ENCODE measurements at places on chromosomes 3 and 15.

GRCh38 chr3:105013657-105014056, 353.1 kb upstream of the ALCAM start:
- no peak for DNase-seq

DNA sequence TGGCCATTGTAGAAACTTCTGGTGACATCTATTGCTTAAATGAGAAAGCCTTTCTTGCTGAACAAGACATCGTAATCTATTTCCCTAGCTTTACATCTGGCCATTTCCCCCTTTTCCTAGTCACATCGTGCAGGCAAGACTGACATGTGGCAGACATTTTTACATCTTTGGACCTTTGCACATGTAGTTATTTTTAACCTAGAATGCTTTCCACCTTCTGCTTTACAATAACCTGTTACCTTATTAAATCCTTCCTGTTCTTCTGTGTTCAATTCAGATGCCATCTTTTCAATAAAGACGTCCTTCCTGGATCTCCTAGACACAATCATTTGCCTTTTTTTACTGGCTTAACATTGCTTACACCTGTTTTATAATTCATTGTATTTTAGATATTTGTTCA, 343.3 kb downstream of the DIPK2A start:
- DNase-seq: no peak

DNA sequence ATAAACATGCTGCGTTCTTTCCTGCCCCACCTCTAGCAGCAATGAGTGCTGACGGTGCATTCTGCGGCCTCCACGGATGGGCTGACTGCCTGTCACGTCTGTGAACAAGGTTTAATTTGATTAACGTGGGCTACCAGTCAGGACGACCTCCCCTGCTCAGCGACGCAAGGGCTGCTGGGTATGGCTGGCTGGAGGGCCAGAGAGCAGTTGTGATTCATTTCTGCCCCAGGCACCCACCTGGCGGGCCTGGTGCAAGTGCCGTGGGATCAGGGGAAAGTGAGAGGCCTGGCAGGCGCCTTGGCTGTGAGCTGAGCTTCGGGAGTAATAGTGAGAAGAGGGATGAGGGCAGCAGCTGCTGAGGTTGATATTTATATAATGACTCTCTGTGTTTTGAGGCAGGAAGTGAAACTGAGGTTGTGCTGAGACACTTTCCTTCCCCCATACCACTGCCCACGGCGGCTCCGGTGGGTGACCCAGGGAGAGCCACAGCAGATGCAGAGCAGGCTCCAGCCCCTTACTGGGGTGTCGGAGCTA, 190.4 kb upstream of the BCL6 start:
- DNase-seq: no peak

GRCh38 chr3:78506581-78507195, 1261.1 kb downstream of the ROBO1 start:
- no peak for DNase-seq

GRCh38 chr3:118863731-118864322, 170.8 kb downstream of the IGSF11 start:
- no peak for DNase-seq

DNA sequence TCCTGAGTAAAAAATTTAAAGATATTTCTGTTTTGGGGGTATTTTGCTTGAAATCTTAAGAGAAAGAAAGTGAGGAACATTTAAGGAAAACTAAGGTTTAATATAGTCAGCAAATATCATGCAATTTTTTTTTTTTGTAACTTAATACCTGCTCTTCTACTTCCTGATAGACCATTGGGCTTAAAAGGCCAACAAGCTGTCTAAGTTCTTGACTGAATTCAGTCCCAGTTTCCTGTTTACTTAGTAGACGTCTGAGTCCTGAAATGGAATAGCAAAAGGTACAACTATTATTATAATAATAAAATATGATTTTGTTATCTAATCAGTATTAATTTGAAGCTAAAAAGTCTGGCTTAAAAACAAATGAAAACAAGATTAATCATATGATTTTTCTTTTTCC, 37.9 kb downstream of the IQCB1 start:
- no peak for DNase-seq

DNA sequence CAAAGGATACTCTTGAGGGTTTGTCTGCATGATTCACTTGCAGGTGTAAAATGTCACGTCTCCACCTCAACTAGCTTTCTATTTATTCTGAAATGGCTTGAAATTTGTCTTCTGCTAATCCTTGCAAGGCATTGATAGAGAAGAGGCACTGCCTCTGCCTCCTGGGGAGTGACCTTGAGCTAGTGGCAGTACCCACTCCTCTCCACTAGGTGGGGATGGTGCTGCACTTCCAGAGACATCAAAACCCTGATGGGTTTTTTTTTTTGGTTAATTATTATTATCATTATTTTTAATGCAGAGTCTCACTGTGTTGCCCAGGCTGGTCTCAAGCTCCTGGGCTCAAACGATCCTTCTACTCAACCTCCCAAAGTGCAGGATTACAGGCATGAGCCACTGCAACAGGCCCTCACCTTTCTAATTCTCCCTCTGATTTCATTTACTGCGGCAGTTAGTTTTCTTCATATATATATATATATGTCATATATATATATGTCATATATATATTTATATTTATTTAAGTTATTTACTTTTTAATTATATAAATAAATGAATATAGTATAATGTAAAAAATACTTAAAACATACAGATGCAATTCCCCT, 117.6 kb upstream of the EIF1B start:
- peak; percentile 60 for DNase-seq

DNA sequence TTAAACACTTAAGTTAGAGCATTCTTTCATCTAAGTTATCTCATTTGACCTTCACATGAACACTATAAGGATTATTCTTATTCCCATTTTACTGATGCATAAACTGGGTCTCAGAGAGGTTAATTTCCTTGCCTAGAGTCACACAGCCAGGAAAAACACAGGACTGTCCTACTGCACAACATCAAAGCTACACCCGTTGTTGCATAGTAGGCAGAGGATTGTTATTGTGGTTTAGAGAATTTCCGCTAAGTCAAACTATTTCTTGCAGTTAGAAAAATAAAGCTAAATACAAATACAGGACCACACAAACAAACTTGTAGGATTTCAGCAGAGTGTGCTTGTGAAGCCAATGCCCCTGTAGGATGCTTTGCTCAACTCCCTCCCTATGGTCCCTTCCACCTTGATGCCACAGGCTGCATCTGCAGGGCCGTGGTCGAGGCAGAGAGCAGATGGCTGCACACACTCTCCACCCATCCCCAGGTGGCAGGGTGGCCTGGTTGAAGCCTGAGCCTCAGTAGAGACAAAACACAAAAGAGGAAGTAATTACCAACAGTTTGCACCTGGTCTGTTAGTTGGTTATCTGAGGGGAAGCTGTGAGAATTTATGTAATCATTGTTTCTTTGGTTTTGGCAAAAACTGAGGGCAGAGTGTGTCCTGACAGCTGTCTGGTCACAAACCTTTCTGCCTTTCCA, 41.1 kb upstream of the SKOR1 start:
- no peak for DNase-seq

- no peak for DNase-seq
These were observed 9.7 kb upstream of the LRRC15 start for GRCh38 chr3:194379231-194379630.

DNA sequence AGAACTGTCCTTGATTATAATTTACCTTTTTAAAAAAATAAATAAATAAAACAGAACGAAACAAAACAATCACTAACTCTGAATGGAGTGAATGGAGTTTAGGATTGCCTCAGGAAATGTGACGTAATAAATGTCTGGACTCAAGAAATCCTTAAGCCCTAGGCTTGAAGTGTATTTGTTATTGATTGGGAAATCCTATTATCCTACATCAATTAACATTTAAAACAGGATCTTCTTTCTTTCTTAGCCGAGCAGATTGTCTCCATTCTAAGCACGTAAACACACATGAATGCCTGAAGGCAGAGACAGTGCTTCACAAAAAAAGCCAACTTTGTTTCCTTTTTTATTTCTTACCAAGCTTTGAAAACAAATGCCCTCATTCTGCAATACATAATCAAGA, 33.4 kb downstream of the KAT2B start:
- DNase-seq: no peak

DNA sequence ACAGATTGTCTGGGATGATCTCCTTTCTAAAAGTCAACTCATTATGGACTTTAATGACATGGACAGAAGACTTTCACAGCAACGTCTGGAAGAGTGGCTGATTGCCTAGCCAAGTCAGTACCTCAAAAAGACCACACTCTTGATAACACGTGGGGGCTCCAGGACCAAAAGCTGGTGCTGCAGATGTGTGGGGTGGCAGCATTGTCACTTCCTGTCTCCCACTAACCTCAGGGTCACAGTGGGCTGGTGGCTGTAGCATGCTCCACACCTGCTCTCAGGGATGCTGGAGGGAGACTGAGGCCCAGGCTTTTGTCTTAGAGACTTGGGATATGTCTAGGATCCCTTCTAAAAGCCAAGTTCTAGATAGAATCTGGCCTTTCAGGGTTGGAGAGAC, 118.1 kb downstream of the APBA2 start:
- DNase-seq: no peak

GRCh38 chr3:6512172-6512800, 348.6 kb upstream of the GRM7 start:
- no peak for DNase-seq

GRCh38 chr3:195076981-195077610, 193.9 kb downstream of the XXYLT1 start:
- peak; percentile 20 for DNase-seq

- no peak for DNase-seq
These were observed 63.3 kb downstream of the AQP9 start for GRCh38 chr15:58201516-58201915.

DNA sequence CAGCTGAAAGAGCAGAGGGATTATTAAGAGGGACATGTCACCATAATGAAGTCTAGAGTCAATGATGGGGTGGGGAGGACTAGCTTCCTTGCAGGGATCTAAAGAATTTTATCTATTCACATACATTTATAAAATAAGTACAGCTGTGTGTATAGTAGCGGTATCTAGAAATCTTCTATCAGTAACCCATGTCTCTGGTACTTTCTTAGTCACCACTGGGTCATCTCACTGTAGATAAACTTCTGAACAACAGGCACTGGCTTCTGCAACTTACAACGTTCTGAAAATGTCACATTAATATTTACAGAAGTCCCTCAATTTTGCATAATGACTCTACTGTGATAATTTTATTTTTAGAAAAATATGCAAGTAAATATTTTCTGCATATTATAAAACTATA, 401.7 kb downstream of the TBC1D5 start:
- DNase-seq: no peak

- peak; percentile 74 for DNase-seq
These were observed 45.3 kb upstream of the MAGEF1 start for GRCh38 chr3:184757022-184757651.

DNA sequence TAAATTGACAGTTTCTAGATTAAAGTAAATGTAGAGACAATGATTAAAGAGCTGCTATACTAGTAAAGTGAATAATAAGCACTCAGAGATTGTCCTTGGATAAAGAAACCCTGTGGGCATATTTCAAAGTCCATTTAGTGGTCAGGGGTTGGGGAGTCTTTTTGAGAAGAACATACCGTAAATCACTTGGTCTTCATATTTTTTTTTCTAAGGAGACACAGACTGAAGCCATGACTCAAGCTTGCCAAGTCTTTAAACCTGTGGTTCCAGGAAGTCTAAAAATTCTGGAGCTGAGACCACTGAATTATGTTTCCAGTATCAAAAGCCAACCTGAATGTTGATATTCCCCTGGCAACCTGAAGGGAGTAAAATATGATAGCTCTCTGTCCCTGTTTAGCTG, 171.0 kb downstream of the TPRG1 start:
- no peak for DNase-seq

DNA sequence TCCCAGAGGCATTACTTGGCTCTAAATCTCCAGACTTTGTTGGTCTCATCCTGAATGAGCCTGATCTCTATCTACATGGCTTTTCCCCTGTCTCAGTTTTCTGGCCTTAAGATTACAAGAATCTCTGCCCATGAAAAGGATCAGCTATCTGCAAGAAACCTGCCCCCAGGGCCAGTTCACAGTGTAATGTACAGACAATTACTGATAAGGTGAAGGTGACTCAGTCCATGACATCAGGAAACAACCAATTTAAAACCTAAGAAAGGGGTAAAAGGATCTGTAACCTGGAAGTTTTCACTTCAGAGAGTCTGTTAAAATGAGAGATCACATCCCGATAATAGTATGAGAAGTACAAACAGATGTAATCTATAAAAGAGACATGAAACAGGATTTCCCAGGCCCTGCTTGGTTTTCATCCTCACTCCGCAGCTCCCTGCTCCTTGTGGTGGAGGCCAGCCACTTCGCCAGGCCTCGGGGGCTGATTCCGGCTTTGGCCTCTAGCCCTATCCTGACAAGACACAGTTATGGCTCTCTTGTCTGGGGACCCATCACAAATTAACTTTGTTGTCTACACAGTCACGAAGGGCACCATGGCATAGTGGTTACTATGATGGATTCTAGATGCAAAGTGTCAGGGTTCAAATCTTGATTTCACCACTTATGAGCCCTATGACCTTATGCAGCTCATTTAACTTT, 136.9 kb downstream of the THSD4 start:
- DNase-seq: no peak

GRCh38 chr3:33557829-33558228, 117.6 kb upstream of the UBP1 start:
- no peak for DNase-seq

GRCh38 chr3:169678122-169678521, 14.6 kb upstream of the MECOM start:
- DNase-seq: no peak

- DNase-seq: no peak
These were observed 40.9 kb downstream of the NR1D2 start for GRCh38 chr3:23985747-23986544.

GRCh38 chr3:156803952-156804741, 22.0 kb upstream of the LEKR1 start:
- no peak for DNase-seq

DNA sequence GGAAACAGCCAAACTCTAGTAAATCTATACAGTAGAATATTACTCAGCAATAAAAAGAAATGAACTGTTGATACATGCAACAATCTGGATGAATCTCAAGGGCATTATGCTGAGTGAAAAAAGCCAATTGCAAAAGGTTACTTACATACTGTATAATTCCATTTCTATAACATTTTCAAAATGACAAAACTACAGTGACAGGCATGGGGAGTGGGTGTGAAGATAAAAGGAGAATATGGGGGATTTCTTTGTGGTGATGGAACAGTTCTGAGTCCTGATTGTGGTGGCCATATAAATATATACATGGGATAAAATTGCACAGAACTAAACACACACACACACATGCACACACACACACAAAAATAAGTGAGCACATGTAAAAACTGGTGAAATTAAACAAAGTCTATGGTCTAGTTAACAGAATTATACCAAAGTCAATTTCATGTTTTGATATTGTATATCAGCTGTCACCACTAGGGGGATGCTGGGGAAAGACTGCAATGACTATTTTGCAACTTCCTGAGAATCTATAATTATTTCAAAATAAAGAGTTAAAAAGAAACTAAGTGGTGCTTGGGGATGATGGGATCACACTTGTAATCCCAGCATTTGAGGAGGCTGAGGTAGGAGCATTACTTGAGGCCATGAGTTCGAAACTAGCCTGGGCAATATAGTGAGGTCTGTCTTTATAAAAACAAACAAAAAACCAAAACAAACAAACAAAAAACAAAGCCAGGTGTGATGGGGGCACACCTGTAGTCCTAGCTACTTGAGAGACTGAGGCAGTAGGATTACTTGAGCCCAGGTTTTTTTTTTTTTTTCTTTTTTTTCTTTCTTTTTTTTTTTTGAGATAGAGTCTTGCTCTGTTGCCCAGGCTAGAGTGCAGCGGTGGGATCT, 66.0 kb downstream of the SPTSSB start:
- no peak for DNase-seq

GRCh38 chr3:197015790-197016736, 13.6 kb downstream of the MELTF start:
- peak; percentile 35 for DNase-seq

GRCh38 chr3:59979542-59979941, 929.7 kb upstream of the CFAP20DC start:
- DNase-seq: no peak
